ENCODE measurements at places on chromosomes 3 and 15.

DNA sequence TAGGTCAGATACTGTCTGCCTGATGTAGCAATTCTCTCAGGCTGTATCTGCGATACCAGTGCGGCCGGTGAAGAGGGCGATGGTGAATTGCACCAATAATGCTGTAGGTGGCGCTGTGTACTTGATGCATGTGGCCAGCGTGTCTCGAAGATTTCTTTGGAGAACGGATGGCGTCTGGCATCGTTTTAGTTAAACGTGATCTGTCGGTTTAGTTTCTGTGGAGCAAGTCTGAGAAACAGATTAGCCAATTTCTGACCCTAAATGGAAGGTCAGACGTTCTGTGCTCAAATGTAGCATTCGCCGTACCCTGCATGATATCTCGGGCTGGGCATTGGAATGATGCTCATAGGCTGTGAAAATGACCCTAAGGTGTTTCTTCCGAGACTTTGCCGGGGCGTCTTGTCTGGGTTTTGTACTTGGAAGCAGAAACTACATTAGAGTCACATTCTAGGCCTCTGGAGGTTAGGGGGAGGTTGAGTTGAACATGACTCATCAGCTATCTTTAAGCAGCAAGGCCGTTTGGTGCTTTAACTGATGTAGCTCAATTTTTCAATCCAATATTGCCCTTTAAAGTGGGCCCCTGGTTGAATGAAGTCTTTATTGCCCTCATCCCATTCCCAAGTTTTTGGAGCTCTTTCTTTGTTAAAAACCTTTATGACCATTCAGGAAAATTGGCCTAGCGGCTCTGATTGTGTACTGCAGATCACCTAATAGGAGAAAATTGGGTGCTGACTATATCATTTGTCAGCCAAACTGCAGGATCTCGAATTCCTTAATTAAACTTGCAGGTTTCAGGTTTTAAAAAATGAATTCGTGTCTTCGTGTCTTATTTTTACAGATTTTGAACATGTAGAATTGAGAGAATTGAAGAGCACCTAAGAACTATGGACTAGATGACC is 80.0 kb downstream of the SQOR start:
- peak; percentile 84 for DNase-seq

GRCh38 chr15:48336940-48337339 is 5.7 kb downstream of the DUT start:
- DNase-seq: peak; percentile 25

- no peak for DNase-seq
Measured at GRCh38 chr3:120469882-120470301, 19.1 kb upstream of the FSTL1 start.

DNA sequence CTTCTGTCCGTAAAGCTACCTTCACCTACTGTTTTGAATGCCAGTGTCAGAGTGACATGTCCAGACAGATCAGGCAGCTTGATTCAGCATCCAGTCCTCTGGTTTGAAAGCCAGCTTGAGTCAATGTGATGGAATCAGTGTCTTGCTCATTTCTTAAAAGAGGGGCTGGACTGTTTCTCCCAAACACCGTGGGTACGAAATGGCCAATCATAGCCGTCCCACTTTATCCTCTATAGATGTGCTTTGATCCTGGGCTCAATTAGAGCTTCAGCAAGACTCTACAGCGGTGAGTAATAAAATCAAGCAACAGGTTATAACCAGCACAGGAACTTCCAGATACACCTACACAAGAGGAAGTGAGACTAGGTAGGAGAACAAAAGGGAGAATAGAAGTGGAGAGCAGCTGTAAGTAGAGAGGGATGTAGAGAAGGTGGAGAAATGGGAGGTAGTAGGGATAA is 17.0 kb upstream of the OR5K1 start:
- no peak for DNase-seq

GRCh38 chr15:51198701-51199232 is 104.1 kb upstream of the TNFAIP8L3 start:
- no peak for DNase-seq

DNA sequence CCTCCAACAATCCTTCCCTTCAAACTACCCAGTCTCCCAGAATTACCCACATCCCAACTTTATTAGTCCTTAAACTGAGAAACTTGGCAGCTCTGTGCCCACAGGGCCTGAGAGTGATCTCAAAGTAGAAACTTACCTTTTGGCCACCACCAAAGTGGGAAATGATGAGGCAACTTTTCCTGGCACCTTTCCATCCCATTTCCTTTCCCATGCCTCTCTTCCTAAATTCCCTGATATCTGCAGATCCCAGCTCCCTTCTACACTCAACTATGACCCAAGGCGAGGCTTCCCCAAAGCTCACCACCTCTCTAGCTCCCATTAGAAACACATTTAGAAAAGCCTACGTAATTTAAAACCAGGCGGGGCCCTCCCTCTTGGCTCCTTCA is 271.9 kb downstream of the FOXP1 start:
- no peak for DNase-seq

- peak; percentile 31 for DNase-seq
Measured at GRCh38 chr15:27127815-27128570, 157.0 kb downstream of the GABRG3 start.

GRCh38 chr3:127209840-127210653 is 17.1 kb downstream of the PRR23E start:
- no peak for DNase-seq

DNA sequence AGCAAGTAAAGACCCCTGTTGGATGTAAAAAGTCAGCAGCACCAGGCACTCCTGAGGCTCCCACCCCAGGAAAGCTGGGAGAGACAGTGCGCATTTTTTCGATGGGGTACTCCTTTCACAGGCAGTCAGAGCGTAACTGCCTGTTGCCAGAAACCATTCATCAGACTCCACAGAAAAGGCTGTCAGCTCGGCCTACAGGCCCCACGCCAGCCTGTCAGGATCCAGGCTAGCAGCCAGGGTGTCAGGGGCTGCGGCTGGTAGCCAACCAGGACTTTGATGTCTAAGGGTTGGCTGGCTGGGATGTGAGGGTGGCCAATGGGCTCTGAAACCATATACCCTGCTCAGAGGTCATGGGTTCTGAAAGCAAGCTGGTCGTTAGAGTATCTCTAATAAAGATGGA is 164.5 kb downstream of the WNT5A start:
- DNase-seq: no peak

DNA sequence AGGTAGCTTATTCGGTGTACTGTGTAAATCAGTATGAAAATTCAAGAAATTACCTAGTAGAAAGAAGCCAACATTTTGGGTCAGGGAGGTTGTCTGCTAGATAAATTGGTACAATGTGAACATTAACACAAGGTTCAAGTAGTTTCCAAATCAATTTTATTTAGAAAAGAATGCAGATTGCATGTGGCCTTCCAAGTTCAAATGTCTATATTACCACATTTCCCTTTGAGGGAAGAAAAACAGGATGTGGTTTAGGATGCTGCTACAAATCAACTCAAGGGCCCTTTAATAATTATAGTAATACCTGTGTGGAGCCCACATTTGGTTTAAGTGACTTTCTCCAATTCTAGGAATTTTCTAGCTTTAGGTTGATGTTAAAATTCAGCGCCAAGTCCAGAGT is 57.5 kb downstream of the CADPS start:
- DNase-seq: no peak
